ENCODE measurements at places on chromosomes 11 and 22. TPM values are rescaled to one million over a fixed set of nuclear protein-coding genes. Genes with fewer than 3 reads are reported as not detected.

GRCh38 chr22:42296381-42296853 lies 26.0 kb upstream of the TCF20 start:
- no peak for DNase-seq

DNA sequence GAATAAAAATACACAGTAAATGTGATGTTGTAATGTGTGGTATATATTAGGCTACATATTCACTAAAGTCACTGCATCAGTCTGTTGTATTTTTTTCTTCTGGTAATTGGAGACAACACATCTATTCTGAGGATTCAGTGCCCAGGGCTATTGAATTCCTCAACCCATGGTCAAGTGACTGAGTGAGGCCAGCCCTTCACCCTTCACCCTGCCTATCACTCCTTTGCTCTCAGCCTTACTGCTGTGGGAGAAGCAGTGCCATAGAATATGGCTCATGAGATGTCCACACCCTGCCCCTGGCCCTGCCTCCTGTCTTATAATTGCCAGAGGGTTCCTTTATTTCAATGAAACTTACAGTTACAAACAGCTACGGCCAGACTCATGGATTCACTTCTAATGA lies 295.6 kb downstream of the NTM start:
- DNase-seq, result no peak

GRCh38 chr22:43433451-43434274 lies 21.8 kb downstream of the MPPED1 start:
- no peak for DNase-seq

DNA sequence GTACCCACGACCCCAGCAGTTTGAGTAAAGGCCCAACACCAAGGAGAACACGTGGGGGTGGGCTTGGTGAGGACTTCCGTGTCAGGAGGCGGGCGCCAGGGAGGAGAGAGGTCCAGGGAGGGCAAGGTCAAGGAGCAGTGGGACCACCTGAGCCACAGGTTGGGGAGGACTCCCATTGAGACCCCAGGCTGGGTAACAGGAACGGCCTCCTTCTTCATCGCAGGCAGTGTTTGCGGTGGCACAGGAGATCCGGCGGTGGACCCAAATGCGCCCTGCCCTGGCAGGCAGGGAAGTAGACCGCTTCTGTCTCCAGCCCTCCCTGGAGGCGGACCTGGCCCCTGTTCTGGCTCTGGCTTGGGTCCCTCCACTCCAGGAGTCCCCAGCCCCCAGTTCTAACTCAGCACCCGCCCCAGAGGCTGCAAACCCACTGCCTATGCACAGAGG lies 5.9 kb upstream of the TBX1 start:
- DNase-seq, result no peak

The GAL3ST3 gene
- total RNA-seq, result not detected

GRCh38 chr11:116649268-116649667 lies 123.5 kb downstream of the BUD13 start:
- no peak for DNase-seq

- DNase-seq, result no peak
These were observed 26.1 kb upstream of the BAIAP2L2 start for GRCh38 chr22:38136607-38137006.

Measured in GM12878 (cell line).